Stimulated activated CD8-positive, alpha-beta memory T cell treated with anti-CD3 and anti-CD28 coated beads, Interleukin-7, amount 100 ng/mL, for 48 hours (primary cell): ENCODE measurements at places on chromosomes 13 and 19.

- no peak for DNase-seq
These were observed 1.0 kb downstream of the KDM4B start for GRCh38 chr19:4969772-4970531.

DNA sequence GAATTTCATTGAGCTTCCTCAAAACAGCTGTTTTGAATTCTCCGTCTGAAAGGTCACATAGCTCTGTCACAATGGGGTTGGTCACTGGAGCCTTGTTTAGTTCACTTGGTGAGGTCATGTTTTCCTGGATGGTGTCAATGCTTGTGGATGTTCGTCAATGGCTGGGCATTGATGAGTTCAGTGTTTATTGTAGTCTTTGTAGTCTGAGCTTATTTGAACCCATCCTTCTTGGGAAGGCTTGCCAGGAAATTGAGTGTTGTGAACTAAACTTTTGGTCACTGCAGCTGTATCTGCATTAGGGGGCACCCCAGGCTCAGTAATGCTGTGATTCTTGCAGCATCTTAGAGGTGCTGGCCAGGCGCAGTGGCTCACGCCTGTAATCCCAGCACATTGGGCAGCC lies 22.0 kb downstream of the BLOC1S3 start:
- DNase-seq = no peak

DNA sequence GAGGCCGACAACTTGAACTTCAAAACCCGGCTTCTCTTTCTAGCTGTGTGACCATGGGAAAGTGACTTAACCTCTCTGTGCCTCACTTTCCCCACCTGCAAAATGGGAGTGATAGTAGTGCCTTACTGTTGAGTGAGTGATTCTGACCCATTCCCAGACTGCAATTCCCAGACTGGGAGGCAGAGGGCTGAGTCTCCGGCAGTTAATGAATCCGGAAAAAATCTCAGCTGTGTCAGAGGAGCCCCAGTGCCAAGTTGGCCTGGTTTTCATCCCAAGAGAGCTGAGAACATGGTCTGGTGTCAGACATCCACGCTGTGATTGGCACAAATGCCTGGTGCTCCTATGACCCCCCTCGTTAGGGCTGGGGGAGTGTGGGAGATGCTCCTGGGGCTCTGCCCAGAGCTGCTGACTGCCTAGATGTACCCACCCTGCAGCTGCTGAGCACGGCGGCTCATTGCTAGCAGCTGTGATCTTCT lies 50.0 kb downstream of the PIN1 start:
- no peak for DNase-seq

- no peak for DNase-seq
These were observed 250.0 kb downstream of the RGCC start for GRCh38 chr13:41707194-41707821.

DNA sequence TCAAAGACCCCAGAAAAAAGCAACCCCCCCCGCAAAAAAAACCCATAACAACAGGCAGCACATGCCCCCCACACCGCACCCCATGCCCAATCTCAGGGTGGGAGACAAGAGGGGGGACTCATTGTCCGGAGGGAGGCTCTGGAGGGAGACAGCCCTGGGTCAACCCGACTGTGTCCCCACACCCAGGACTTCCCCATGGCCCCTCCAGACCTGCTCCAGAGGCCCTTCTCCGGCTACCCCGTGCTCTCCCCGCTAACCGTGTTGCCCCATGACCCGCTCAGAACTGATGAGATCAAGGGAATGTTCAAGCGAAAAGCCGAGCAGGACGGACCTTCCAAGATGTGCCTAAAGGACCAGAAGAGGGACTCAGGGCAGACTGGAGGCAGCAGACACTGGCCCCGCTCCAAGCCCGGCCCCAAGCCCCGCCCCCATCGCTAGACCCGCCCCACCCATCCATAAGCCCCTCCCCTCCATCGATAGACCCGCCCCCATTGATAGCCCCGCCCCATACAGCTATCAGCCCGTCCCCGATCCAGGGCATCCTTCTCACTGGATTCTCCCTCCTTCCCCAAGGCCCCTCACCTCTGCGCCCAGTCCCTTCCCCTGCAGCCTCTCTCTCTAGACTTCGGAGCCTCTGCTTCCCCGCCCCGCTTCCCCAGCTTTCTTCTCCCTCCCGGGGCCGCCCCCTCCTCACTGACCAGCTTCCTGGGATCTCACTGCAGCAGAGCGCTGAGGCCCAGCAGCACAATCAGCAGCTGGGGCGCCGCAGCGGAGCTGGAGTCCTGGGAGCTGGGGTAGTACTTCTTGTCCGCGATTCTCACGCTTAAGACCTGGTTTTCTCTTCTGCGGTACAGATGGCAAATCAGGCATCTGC lies 2.2 kb downstream of the BST2 start:
- no peak for DNase-seq

DNA sequence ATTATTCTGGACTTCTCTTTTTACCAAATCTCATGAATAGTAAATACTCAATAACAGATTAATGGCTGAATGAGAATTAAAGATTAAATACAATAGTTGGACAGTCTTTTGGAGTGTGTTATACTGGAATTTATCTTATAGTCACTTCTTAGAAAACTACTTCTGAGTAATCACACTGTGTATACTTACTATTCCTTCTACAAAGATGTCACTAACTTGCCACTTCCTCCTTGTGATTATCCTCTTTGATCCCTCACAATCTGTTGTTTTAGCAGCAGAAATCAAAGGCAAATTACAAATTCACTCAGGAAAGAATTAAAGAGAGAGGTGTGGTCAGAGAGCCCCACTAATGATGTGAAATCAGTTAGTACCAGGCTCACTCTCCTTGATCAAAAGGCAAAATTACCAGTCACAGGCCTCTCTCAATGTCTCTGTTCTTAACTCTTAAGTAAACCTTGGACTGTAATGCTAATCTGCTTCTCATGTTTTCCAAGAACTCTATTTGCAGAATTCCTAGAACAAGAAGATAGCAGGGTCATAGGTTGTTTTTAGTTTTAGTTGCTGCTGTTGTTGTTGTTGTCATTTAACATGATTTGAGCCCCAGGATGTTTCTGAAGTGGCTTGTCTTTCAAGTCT lies 37.3 kb upstream of the FNDC3A start:
- DNase-seq = no peak

- no peak for DNase-seq
These were observed 30.4 kb downstream of the CLEC4M start for GRCh38 chr19:7793493-7793892.

DNA sequence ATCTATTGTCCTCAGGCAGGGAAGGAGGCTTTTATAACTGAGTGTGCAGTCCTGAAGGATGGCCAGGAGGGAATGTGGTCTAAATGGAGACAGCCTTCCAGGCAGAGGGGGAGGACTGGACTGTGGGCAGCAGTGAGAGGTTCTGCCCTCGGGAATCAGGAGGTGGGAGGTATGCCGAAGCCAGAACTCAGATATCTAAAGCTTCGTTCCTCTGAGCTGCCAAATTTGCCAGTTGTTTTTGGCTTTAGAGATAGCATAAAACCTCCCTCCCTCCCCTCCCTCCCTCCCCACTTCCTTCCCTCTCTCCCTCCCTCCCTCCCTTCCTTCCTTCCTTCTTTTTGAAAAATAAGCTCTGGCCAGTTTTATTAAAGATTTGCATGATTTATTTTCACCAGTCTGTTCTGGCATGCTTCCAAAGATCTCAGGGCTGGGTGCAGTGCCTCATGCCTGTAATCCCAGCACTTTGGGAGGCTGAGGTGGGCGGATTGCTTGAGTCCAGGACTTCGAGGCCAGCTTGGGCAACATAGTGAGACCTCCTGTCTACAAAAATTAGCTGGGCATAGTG lies 2.4 kb downstream of the MEDAG start:
- DNase-seq = no peak

- DNase-seq = no peak
These were observed 69.2 kb downstream of the ZNF100 start for GRCh38 chr19:21698215-21698614.

- DNase-seq = no peak
These were observed 4.9 kb downstream of the FXYD3 start for GRCh38 chr19:35120492-35120891.

DNA sequence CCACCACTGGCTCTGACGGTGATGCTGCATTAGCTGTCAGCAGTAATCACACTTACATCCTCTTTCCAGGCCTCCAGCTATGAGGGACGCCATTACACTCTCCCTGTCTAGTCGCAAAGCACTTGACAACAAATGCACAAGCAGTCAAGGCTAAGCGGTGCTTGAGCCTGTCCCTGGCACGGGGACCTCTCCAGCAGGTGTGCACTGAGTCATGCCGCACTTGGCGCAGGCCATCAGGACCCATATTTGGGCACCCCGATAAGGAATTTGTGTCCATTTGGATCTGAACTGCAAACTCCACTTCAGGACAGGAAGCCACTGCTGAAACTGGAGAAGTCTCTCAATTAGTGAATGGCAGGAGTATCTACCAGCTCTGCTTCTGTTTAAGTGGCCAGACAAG lies 301.9 kb upstream of the OBI1 start:
- no peak for DNase-seq

GRCh38 chr13:106423530-106423929 lies 111.9 kb downstream of the EFNB2 start:
- DNase-seq = no peak

DNA sequence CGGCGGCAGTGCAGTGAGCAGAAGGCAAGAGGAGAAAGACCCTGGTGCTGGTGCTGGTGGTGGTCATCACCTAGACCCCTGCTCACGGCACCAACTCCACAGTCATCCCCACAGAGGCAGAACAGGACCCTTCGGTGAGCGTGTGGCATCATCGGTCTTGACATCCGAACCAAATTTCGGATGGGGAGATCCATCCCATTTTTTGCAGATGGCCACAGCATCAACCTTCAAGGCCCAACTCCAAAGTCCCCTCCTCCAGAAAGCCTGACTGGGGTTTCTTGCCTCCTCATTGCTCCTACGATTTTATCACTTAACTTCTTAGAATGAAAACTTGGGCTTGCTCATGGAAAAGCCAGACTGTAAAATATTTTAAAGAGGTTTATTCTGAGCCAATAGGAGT lies 8.7 kb upstream of the KLK12 start:
- no peak for DNase-seq

- peak; percentile 28 for DNase-seq
These were observed 9.9 kb upstream of the ACSBG2 start for GRCh38 chr19:6125571-6125989.

DNA sequence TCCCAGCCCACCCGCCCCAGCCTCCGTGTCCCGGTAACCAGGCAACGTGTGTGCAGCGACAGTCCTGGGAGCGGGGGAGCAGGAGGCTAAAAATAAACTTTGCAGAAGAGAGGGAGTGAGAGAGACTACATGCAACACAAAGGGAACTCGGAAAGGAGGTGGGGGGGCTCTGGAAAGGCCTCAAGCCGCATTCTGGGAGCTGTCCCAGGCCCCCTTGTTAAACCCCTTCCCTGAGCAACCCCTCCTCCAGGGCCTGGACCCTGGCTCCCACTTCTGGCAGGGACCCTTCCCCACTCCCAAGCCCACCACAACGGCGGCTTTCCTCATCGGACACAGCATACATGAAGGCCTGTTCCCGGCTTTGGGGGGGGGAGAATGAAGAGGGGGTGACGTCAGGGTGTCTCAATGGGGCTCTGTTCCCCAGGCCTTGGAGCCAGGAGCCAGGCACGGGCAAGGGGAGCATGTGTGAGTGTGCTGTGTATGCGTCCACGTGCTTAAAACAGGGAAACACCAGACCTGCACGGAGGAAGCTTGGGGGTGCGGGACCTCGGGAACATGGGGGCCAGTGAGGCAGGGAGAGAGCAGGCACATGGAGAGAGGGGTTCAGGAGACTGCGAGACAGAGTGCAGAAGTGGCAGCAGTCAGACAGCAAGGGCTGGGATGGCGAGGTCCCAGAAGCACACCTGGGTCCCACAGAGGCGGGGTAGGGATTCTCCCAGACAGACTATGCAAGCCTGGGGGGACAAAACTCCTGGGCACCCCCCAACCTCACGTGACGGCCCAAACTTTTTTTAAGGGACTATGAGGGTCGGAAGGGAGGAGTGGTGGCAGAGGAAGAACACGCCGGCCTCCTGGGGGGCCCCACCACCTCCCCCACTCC lies 2.3 kb downstream of the ERF start:
- DNase-seq = no peak

- no peak for DNase-seq
These were observed 3.4 kb downstream of the PLIN5 start for GRCh38 chr19:4531562-4532165.
